Fibroblast of skin of abdomen (primary cell): ENCODE measurements at places on chromosomes 1 and 21.

- peak; percentile 11 for DNase-seq
These were observed 80.1 kb downstream of the BACH1 start for GRCh38 chr21:29378832-29379231.

- DNase-seq = peak; percentile 3
These were observed 61.5 kb downstream of the PACC1 start for GRCh38 chr1:212353181-212353580.

DNA sequence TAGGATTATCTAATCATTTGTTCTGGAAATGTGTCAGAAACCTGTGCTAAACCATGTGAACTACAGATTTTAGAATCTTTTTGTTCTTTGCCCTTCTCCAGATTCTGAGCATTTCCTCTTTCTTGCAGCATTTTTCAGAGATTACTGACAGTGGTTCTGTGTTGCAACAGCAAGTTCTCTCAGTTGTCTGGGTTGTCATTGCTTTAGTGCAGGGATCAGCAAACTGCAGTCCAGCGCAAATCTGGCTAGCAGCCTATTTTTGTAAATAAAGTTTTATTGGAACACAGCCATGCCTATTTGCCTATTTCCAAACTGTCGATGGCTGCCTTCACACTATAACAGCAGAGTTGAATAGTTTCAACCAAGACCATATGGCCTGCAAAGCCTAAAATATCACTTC, 66.3 kb upstream of the LRRC8D start:
- DNase-seq = peak; percentile 72

- DNase-seq = no peak
These were observed 46.9 kb downstream of the YARS1 start for GRCh38 chr1:32770221-32770731.

GRCh38 chr1:48040154-48040553, 43.0 kb upstream of the TRABD2B start:
- DNase-seq = no peak

- peak; percentile 36 for DNase-seq
These were observed 352.9 kb downstream of the LTN1 start for GRCh38 chr21:28639737-28640136.

- no peak for DNase-seq
These were observed 131.2 kb downstream of the PLXNA2 start for GRCh38 chr1:208113011-208113410.

DNA sequence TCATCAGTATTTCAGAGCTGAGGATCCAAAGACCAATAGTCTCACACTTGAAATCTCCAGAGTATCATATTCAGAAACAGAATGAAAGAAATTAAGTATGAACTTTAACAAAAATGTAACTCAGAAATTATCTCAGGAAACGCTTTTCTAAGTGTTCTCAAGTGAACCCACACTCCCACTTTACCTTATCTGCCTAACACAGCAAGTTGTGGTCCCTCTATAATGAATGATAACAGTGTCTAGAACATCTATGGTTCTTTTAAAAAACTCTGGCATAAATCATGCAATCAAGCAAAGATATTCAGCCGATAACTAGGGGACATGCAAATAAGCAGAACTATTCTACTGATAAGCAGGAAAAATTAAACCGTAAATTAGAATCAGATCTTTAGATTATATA, 1574.2 kb downstream of the PLA2G4A start:
- DNase-seq = no peak

DNA sequence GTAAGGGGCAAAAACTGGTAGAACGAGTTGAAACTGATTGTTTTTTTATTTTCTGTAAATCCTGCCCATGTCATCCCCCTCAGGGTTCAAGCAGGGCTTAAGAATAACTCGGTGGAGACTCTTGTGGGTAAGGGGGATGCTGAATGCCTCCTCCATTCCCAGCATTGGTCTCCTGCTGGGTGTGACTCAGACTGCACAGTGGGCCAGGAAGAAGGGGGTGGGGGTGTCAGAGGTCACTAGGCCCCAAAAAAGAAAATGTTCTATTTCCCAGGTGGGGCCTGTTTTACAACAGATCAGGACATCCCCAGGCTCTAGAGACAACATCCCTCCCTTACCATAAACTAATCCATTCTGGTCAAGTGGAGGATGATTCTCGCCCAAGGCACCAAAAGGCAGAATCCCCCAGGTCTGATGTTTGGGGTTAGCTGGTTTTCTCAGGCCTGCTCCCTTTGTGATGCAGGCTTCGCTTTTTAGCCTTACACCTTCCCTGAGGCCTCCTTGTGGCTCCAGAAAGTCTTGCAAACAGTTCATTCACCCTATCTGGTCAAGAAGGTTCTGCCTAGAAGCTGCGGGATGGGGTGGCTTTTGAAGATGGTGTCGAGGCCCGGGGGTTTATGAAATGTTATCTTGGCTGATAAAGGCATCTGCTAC, 10.7 kb upstream of the GRHL3 start:
- no peak for DNase-seq

- DNase-seq = no peak
These were observed 569.6 kb downstream of the SMYD3 start for GRCh38 chr1:245937316-245938045.

- DNase-seq = no peak
These were observed 216.3 kb upstream of the ZC3H12A start for GRCh38 chr1:37258068-37258467.

DNA sequence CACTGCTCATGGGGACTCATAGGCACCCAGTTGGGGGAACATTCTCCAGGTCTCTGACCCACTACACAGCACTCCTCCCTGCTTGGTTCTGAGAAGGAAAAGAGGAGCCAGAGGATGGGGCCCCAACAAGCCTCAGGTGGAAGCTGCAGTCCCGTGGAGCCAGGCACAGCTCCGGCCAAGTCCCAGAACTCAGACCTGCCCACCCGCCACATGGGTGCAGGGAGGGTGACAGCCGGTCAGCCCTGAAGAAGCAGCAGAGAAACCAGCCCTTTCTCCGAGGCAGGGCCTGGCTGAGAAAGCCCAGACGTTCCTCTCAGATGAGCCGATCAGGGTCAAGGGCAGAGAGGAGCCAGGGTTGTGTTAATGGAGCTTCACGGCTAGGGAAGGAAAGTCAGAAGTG, 106.5 kb downstream of the PRDM16 start:
- DNase-seq = no peak

DNA sequence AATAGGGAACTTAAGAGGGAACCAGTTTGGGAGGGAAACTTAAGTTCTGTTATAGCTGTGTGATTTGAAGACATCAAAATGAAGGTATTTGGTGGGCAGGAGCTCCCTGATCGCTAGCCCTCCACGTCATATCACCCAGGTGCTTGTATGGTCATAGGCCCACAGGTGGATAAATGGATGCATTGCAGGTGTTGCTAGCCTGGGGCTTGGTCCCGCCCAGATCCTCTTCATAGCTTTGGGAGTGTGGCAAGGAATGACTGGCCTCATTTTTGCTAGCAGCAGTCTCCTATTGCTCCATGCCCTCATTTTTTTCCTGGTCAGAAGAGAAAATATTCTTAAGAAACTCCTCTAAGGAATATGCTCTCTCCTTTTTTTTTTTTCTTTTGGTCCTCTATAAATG, 11.3 kb downstream of the GNPAT start:
- DNase-seq = no peak

DNA sequence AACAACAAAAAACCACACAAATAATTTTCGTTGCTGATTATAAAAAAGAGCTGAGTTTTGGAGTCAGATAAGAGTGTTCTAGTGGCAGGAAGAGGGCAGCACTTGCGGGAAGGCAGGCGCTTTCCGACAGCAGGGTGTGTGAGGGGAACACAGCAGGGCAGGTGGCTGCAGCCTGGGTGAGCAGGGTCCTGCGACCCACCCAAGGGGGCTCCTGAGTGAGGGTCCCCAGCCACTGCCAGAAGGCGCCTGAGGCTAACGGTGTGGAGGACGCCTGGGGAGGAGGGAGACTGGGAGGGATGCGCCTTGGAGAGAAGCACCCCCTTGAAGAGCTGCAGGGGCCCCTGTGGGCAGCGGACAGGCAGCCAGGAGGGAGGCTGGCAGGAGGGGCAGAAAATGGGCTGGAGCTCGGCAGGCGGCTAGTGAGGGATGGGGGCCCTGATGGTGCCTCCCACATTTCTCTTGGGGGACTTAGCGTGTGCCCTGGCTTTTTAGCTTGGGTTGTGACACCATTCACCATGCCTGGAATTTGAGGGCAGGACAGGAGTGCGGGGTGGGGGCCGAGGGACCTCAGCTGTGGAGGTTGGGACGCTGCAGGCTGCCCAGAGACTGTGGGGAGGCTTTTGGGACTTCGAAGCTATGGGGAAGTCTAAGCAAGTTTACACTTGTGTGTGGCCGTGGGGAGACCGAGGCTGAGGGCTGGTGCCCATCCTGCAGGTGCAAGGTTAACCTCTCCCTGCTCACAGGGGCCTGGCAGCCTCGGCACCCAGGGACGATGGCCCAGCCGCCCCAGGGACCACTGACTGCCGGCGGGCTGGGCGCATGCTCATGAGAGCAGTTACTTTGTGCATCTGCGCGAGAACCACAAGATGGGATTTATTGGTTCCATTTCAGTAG, 111.4 kb downstream of the SIK1 start:
- no peak for DNase-seq

- no peak for DNase-seq
These were observed 101.9 kb downstream of the PRDM2 start for GRCh38 chr1:13801655-13802486.

GRCh38 chr1:203871114-203871880, 9.9 kb downstream of the SNRPE start:
- peak; percentile 74 for DNase-seq

DNA sequence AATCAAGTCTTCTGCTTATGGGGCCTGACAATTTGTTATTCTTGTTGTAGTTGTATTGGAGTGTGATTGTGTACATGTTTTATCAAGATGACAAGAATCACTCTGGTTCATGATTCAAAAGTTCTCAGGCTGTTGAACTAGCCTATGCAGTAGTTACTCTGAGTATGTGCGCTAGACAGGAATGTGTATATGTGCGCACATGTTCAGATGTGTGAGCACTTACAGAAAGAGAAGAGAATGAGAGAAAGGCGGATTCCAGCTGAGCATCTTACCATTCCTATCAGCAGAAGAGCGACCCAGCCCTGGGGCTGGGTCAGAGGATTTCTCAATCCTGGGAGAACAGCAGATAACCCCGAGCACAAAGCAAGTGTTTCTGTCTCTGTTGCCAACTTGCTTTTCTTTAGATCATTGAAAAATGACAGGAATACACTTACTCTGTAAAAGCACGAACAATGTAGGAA, 110.8 kb upstream of the HOOK1 start:
- DNase-seq = no peak

DNA sequence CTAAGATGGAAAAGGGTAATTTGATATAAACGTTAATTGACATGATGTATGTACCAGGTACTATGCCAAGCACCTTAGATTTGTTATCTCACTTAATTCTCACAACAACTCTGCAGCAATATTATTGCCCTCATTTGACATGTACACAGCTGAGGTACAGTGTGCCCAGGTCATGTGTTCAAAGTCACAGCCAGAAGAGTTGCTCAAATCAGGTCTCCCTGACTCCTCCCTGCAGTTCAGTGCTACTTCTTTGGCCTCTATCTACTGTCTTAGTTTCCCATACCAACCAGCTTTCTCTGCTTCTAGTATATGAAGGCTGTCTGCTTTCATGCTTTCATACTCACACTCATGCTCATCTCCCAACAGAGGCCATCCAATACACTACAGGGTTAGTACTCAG, 15.1 kb downstream of the TBX15 start:
- DNase-seq = no peak

DNA sequence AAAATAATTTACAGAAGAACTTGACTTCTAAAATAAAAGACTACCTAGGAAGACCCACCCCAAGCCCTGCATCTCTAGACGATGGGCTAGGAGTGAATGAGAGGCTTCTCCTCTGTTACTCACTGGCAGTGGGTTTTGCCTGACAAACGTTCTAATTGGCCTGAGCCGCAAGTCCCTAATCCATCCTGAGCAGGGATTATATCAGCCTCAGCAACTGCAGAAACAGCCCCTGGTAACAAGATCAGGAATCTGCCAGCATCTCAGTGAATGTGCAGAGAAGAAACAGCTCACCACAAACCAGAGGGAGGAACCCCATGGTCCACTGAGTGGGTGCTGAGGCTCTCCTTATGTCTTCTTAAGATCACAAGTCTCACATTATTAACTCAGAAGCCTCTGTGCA, 240.6 kb downstream of the BRINP2 start:
- DNase-seq = no peak

DNA sequence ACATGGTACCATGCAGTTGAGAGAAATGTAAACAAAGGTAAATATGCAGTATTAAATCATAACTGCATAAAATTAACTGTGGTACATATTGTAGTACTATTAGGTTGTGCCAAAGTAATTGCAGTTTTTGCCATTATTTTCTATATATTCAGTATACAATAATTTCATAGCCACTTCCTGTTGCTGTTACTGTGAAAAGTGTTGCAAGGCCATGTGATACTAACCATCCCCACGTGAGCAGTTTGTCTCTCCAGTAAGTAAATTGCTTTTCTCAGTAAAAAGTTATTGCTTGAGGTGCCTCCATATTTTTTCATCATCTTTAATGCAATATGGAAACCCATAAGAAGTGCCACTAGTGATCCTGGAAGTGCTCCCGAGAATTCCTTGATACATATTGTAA, 19.6 kb upstream of the METTL18 start:
- DNase-seq = no peak

DNA sequence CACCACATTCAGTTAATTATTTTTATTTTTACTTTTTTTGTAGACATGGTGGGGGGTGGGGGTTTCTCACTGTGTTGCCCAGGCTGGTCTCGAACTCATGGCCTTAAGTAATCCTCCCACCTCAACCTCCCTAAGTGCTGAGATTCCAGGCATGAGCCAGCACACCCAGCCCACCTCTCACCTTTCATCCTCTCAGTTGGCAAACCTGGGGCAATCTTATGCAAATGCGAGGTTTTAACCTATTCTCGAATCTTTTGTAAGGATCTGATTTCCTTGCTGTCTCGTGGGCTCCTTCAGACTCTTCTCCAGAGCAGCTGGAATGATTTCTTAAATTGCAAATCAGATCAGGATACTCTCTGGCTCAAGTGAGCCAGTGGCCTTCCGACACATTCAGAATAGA, 7.1 kb upstream of the SLC2A7 start:
- DNase-seq = no peak

GRCh38 chr1:162905174-162906158, 44.5 kb upstream of the CCDC190 start:
- DNase-seq = peak; percentile 86

- no peak for DNase-seq
These were observed 39.6 kb downstream of the NUF2 start for GRCh38 chr1:163361123-163361934.

DNA sequence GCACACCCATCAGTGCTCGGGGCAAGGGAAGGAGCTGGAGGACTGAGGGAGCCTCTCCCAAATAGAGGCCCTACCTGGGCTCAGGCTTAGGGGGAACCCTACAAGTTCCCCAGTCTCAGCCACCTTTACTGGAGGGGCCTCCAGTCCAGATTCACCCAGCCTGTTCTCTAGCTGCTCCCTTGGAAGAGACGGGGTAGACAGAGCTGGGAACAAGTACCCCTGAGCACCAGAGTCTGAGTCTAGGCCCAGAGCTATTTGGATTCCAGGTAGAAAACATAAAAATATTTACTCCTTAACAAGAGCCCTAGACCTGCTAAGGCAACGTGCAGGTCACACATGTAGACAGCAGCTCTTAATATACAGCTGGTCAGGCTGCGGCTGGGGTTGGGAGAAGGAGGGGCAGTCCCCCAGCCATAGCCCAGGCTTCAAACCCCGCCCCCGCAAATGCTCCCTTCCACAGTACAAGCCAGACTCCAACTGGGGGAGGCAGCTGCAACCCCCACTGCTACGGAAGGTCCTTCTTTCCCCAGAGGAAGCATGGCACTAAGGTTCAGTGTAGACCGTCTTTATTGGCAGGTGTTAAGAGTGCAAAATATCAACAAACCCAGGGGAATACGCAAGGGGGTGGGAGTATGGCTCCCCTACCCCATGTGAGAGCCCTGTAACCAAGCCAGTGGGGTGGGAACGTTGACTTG, 8.0 kb downstream of the TENT5B start:
- DNase-seq = peak; percentile 62
